ENCODE measurements at places on chromosomes 13 and 19.

- DNase-seq = no peak
Observed at GRCh38 chr19:12885749-12886650, 1.0 kb downstream of the KLF1 start.

GRCh38 chr19:5864725-5865486 is 5.4 kb downstream of the FUT5 start:
- no peak for DNase-seq

DNA sequence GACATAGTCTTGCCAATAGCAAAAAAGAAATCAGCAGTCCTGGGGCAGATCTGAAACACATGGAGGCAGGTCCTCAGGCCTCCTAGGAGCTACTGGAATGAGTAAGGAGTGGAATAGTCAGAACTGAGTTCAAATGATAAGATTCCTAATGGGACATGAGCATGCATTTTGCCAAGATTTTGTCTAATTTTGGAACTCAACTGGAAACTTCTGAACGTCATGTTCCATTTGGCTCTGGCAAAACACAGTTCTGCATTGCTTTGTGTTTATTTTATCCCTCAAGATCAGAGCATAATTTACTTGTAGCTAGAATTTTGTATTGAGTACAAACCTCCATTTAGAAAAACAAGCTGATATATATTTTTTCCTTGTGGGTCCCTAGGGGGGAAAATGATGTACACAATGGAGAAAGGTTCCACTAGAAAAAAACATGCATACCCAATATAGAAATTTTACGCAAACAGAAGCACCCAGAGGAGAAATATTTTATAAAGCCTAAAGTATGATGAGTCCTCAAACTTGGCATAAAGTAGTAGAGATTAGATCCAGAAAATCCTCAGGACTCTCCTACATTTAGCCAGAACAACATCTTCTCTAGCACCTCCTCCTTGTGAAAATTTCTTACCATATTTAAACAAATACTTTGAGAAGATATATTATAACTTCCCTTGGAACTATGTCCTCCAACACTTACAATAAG is 149.0 kb upstream of the SERP2 start:
- no peak for DNase-seq

GRCh38 chr19:5957170-5957569 is 20.8 kb downstream of the RANBP3 start:
- DNase-seq = no peak

GRCh38 chr13:28373810-28374209 is 121.1 kb downstream of the FLT1 start:
- DNase-seq = no peak

DNA sequence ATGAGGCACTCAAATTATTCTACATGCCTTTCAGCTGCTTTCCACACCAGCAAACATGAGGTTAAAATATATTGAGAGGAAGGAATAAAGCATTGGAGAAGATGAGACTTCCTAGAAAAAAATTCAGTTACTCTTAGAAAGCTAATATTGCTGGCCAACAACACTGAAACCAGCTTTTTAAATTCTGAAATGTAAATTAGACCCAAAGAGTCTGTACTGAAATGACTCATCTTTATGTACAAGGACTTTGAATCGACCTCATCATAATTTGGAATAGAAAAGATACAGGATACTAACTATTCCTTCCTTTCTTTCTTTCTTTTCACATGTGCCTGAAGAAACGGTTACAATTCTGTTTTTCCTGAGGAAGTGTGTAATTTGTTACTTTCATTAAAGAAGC is 6.5 kb upstream of the HSPH1 start:
- DNase-seq = no peak

GRCh38 chr19:17555929-17556813 is 722 bp downstream of the COLGALT1 start:
- DNase-seq = peak; percentile 30

DNA sequence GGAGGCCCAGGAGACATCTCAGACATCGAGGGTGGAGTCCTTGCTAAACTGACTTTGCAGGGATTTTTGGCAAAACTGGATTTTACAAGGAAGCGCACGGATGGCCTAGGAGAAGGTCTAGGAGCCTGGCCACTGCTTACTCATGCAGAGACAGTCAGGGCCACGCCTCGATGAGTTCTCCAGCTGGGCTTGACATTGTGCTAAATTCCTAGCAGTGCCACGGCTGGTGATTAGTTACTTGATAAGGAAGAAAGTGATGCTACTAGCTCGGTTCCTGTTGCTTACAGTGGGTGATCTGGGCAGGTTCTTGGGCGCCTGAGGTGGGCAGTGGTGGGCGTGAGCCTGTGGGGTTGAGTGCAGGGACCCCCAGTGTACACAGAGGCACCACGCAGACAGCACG is 143.4 kb downstream of the SOX1 start:
- DNase-seq = no peak

DNA sequence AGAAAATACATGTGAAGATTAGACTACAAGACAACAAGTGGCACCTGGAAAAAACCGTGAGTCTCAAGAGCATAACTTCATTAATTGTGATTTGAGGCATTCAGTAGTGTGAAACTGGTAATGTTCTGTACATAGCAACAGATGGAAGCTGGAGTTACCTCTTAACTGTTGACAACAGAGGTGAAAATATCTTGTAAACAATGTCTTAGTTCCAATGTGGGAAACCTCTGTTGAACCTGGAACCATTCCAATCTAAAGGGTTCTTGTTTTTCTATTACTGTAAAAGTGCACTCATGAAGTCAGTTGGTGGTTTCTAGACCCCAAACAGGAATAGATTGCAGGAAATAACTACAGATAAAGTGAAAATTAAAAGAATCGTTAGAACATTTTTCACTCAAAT is 728.4 kb downstream of the SLITRK1 start:
- no peak for DNase-seq

DNA sequence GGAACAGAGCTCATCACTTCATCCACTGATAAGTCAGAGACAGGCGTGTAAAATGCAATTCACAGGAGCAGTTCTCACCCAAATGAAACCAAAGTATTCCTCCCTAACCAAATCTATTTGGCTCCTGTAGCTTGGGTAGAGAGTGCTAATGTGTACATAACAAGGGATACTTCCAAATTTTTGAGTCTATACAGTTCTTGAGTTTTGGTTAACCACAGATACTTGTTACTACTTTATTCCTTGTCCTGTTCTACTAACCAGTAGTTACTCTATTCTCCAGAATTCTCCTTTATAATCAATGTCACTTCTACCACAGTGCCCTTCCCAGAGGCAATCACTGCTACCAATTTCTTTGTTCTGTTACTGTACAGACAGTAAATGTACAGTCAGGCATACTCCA is 57.3 kb downstream of the ELF1 start:
- no peak for DNase-seq

DNA sequence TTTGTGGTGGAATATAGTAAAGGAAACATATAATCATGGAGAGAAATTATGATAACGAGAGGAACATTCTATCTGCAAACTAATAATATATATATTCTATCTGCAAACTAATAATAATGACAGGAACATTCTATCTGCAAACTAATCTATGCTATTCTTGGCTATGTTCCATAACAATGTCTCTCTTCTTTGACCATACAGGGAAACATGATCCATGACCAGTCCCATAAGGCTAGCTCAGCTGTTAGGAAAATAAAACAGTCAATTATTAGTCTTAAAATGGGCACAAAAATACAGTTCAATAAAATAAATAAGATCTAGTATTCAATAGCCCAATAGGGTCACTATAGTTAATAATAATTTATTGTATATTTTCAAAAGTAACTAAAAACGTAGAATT is 707.8 kb upstream of the PCDH20 start:
- DNase-seq = no peak

Measured in stimulated activated CD4-positive, alpha-beta T cell treated with anti-CD3 and anti-CD28 coated beads, TNF-alpha, amount 100 ng/mL, for 48 hours (primary cell).